ENCODE measurements at places on chromosomes 1 and 21.

GRCh38 chr1:10459184-10459583 lies 9.4 kb downstream of the CORT start:
- DNase-seq, result peak; percentile 36

GRCh38 chr21:25708467-25709065 lies 26.1 kb downstream of the ATP5PF start:
- DNase-seq, result peak; percentile 31

DNA sequence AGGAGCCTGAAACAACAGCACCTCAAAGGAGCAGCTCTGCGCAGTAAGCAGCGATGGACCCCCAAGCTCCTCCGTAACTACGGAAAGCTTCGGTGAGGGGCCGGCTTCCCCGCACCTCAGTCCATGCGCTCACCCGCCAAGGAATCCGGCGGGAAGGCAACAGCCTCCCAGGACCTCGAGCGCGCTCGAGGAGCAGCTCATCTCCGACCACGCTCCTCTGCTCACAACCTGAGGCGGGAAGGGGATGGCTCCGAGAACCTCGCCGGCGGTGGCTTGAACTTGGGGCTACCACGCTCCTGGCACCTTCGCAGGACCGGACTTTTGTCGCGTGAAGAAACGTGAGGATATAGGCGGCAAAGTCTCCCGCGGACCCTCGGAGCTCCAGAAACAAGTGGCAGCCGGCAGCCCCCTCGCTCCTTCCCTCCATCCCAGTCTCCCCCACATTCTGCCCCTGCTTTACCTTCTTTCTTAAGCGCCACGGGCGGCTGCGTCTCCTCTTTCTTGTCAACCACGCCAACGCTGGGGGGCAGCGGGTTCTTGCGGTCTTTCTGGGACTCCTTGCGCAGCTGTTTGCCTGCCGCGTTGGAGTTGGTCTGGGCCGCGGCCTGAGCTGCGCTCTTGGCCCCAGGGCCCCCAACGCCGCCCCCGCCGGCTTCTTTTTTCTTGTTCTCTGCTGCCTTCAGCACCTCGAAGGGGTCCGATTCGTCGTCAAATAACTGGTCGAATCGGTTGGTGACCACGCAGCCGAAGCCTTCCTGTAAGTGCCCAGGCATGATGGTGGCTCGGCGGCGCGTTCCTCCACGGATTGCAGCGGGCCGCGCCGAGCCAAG lies 459 bp downstream of the SERBP1 start:
- DNase-seq, result no peak

DNA sequence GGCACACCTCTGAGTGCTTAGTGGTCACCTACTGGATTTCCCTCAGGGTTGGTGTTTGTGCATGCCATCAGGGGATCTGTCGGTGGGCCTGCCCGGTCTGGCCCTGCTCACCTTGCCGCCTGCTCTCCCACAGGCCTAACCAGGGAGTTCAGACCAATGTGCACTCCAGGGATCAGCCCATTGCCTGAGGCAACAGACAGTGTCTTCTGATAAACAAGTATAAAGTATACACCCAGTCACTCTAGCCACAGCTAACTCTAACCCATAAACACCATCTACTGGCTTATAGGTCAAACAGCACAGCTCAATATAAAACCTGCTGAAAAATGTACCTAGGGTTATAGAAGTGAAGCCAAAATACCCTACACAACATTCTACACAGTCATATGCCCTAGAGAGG lies 1300.0 kb downstream of the PLA2G4A start:
- DNase-seq, result no peak

- no peak for DNase-seq
These were observed 83.9 kb downstream of the MT1HL1 start for GRCh38 chr1:236920286-236920894.

DNA sequence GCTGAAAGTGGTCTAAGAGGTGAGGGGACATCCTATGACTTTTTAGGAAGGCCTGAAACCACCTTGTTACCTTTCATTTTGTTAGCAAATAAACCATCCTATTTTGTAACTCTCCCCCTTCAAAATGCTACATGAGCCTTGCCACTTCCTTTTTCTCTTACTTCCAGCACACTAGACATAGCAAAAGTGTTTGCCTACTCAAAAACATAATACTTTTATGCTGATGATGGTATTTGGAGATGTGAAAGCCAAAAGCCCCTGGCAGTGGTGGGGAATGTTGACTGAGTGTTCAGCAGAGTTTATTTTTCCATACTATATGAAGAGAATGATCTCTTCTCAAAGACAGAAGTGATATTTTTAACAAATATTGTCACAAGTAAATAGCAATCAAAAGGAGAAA lies 134.2 kb downstream of the EDEM3 start:
- peak; percentile 39 for DNase-seq

- no peak for DNase-seq
These were observed 876 bp downstream of the MOB3C start for GRCh38 chr1:46615735-46616134.

GRCh38 chr1:21037091-21037490 lies 139.6 kb downstream of the EIF4G3 start:
- DNase-seq, result no peak

GRCh38 chr1:60133000-60133673 lies 59.6 kb upstream of the C1orf87 start:
- DNase-seq, result peak; percentile 91

- no peak for DNase-seq
These were observed 26.4 kb upstream of the ARHGEF10L start for GRCh38 chr1:17513131-17513530.

DNA sequence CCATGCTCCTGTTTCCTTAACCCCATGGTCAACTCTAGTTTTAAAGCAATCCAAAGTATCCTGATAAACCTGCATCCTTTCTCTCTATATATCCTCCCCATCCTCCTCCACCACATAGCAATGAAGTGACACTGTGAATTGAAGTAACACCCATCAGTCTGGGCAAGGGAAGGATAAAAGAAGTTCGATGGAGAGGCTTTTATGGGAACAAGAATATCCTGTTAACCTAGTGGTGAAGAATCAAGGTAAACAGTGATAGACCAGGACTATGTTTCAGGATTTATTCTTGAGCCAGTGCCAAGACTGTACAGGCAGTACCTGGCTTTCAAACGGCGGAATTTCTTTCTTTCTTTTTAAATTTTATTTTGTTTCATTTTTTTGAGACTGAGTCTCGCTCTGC lies 17.6 kb downstream of the RABIF start:
- DNase-seq, result no peak

GRCh38 chr1:10726355-10726754 lies 70.1 kb downstream of the CASZ1 start:
- no peak for DNase-seq

DNA sequence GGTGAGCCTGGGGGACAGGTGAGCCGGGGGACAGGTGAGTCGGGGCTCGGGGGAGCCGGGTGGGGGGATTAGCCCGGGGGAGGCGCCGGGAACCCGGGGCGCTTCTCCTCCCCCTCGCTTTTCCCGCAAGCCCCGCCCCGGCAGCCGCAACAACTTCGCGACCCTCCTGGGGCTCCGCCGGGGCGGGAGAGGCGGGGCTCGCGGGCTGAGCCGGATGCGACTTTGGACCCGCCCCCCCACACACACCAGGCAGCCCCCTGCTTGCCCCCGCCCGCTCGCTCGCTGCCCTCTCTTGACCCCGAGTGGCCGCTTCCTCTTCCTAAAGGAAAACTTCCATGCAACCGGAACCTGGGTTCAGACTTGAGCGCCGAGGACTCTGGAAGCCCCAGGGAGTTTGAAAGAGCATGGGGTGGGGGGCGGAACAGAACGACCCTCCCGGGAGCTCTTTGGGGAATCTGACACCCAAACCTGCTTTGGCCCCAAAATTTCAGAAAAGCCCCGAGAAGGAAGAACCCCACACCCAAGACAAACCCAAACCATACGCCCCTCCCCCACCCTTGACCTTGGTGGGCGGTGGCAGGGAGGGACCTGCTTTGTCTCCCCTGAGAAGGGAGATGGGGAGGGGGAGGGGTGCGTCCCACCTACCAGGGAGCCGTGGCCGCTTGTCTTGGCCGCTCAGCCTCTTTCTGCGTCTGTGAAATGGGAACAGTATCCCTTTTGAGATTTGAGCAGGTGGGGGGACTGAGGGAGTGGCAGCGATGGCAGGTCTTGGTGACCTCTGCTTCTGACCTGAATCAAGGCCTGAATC lies 550 bp downstream of the ARHGEF16 start:
- DNase-seq, result no peak

DNA sequence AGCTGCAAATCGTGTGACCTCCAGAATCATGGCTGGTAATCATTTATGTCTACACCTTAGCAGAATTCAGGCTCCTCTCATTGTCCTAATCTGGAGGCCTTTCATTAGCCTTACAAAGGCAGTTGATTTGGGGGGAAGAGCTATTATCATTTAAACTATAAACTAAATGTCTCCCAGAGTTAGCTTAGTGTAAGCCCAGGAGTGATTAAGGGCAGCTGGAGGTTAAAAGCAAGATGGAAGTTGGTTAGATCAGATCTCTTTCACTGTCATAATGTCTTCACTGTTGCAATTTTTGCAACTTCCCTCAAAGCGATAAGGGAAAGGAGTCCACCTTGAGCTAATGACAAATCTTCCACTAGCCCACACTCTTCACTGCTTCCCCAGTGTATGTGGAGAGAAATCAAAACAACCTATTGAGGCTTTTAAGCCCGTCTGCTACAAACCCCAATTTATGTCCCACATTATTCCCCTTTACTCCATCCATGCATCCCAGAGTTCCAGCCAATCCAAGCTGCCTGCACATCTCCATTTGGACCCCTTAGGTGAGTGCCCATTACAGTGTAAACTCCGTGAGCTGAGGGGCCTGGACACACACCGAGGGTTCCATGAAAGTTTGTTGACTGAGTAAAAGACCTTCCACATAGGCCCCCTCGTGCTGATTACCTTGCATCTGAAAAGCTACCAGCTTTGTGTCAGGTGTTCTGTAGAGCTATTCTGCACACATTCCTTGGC lies 61.5 kb upstream of the KLHDC7A start:
- no peak for DNase-seq

DNA sequence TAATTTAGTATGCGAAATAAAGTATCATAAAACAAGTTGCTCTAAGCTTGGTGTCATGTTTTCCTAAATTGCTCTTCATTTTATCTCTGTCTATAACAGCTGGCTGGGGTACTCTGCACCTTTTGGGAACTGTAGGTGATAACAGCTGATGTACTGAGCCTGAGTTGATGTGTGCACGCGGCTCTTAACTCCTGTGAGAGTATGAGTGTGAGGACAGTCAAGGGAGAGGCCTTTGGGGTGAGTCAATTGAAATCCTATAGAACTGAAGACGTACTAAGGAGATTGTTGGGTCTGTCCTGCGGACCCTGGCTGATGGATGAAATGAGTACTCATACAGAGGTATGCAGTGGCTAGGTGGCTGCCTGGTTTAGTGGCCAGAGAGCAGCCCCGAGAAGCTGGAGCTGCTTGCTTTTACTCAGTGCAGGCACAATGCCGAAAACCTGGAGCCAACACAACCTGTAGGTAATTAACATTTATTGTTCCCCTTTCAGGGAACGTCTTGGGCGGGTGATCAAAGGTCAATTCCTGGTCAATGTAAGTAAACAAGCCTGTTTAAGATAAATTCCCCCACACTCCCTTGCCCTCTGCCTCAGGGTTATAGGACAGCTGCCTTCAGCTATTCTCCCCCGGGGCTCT lies 188.5 kb downstream of the PRDM2 start:
- DNase-seq, result no peak

GRCh38 chr1:233675893-233676292 lies 62.0 kb downstream of the KCNK1 start:
- no peak for DNase-seq

- no peak for DNase-seq
These were observed 54.0 kb downstream of the CLIC6 start for GRCh38 chr21:34722684-34723300.

GRCh38 chr1:204819495-204819894 lies 51.2 kb upstream of the NFASC start:
- DNase-seq, result no peak

DNA sequence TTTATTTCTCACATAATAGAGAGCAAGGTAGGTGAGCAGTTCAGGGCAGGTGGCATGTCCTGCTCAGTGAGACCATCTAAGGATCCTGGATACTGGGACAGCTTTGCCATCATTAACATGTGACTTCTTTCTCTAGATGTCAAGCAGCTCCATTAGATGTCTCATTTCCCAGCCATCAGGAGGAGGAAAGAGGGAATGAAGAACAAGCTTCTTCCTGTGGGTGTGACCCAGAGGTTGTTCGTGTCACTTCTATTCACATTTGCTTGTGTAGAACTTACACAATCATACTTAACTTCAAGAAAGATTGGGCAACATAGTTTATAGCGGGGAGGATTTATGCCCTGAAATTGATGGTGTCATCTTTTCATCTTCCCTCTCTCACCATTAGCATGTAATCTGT lies 169.2 kb upstream of the B3GALT2 start:
- peak; percentile 73 for DNase-seq

- no peak for DNase-seq
These were observed 29.4 kb downstream of the OVAAL start for GRCh38 chr1:180588121-180588520.

GRCh38 chr1:170133766-170134495 lies 11.8 kb upstream of the NTMT2 start:
- no peak for DNase-seq

DNA sequence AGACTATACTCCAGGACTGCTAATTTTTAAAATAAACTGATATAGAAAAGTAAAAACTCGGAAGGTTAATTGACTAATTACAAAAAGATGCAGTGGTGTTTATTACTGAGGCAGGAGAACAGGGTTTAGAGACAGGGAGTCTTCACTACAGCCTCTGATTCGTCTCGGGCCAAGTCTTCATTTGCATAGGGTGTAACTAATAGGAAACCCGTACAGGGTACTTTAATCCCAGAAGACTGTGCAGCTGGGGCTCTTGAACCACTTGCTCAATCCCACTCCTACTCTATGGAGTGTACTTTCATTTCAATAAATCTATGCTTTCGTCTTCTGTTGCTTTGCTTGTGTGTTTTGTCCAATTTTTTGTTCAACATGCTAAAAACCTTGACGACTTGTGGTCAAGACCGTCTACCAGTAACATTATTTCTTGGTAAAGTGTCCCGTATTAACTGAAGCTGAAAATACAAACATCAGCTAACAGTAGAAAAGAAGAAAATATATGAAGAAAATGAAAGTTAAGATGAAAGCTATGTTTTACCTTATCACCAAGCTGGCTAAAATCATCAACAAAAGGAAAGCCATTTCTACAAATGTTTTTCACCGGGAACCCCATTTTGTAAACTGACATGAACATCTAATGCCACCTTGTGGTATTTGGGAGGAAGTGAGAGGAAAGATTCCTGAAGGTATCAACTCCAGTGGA lies 8.0 kb downstream of the SDHB start:
- DNase-seq, result peak; percentile 48

GRCh38 chr1:88983791-88984559 lies 8.5 kb downstream of the KYAT3 start:
- DNase-seq, result peak; percentile 85

DNA sequence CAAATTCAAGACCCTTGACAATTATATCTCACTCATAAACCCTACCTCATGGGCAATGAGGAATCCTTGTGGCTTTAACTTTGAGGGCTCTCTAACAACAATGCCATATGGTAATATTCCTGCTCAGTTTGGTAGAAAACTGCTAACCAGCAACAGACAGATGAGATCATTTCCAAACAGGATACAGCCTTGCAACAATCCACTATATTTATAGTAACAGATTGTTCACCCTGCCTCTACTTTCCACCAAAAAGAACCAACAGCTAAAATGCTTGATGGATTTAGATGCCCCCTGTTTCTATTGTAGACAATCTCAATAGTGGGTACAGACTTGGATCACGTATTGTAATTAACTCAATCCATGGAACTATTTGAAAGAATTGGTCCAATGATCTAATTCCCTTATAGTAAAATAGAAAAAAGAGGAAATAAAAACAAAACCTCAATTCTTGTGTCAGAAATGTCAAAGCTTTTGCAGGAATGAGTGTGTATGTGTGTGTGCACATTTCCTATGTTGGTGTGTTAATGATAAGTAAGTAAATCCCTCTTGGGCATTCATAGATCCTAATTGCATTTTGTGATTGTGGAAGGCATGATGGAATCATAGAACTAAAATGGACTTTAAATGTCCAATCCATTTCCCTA lies 100.0 kb upstream of the EDEM3 start:
- peak; percentile 84 for DNase-seq

Measured in MV-4-11 (cell line).